ENCODE measurements at places on chromosomes 2 and 18. TPM values are rescaled to one million over a fixed set of nuclear protein-coding genes. Genes with fewer than 3 reads are reported as not detected.

DNA sequence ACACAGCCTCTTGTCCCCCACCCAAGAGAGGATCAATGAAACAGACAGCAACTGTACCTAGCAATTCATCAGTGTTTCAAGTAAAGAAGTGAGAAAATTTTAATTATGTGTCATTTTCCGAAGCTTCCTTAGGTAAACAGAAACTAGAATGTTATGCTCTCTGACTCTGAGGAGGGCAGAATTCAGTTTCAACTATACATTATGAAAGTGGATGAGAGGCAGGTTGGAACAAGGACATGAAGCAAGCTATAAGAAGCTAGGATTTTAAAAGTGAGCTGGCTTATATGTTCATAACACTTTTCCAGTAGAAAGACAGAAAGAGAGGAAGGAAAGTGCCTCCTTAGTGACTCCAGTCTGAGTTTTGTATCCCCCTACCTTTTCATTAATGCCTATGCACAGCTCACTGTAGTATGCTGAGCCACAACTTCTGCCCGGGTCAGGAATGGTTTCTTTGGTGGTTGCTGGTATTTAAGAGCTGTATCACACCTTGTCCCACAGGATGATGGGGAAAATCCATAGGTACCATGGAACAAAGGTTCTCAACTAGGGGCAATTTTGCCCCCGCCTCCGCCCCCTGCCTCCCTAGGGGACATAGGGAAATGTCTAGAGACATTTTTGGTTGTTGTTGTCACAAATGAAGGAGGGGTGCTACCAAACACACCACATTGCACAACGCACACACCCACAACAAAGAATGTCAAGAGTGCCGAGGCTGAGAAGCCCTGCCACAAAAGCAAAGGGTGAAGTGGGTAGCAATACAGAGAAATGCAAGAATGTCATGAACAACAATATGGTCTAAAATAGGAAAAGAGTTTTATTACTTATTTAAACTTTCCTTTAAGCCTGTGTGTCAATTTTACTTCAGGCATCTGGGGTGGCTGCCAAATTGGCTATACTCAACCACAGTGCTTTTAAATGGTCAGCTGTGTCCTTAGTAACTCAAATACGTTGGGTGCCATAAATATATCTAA, 161.0 kb upstream of the ZFP36L2 start:
- DNase-seq, result no peak

DNA sequence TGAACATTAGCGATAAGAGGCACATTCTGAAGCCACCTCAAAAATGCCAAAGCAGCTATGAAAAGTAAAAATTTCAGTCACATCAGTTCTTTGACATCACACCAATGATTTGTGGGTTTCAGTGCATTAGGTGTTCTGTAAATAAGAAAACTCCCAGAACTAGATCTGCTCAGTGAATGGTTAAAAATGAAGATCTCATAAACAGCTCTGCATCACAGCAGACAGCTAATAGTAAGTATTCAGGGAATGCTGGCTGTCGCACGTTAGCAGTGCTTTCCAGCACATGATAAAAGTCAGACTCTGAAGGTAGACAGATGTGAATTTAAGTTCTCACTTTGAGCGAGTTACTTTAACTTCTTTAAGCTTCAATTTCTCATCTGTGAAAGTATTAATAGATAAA, 154.9 kb downstream of the SATB2 start:
- DNase-seq, result peak; percentile 37

GRCh38 chr2:892401-892800, 58.2 kb upstream of the SNTG2 start:
- DNase-seq, result no peak

- no peak for DNase-seq
Observed at GRCh38 chr18:52341608-52342381, 1.8 kb downstream of the DCC start.

DNA sequence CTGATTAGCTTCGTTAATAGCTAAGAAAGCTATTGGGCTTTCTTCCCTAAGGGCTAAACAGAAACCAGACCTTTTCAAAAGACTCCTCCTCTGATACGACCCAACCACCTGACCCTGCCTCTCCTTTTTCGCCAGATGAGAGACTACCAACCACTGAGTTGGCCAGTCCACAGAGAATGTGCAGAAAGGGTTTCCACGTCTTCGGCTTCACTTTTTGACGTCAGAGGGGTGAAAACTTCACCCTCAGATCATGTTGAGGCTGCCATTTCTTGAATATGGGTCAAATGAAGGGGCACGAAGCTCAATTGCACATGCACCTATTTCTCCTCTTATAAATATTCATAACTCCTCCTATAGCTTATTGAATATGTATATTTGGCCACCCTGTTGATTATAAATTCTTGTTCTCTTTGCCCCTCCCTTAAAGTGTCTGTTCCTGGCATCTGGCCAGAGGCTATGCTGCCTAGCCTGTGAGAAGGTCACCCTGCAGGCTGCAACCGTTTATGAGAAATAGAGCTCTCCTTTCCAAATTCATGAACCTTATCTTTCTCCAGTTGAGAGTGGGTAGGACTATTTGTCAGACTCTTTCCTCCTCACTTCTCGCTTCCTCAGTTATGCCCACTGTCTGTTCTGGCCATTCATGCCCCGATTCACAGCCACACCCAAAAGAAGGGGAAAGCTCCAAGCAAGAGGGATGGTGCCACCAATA, 301.6 kb downstream of the STK39 start:
- DNase-seq, result no peak

- no peak for DNase-seq
Observed at GRCh38 chr18:70672581-70672980, 383.7 kb downstream of the SOCS6 start.

GRCh38 chr2:168726375-168726774, 76.1 kb upstream of the NOSTRIN start:
- DNase-seq, result no peak

DNA sequence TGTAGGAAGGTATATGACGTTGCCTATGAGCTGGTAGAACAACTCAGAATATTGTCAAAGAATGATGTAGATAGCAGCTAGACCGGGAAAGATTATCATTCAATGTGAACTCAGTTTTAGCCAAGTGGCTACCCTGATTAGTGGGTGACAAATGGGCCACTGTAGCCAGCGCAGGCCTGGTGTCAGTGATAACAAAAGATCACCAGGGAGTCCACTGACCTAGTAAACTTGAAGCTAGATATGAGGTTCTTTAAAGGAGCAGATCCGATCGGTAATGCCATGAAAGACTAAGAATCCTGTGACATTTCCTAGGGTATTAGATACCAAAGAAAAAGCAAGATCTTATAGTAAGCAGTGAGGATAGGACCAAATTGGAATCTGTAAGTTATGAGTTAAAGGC, 180.9 kb downstream of the GCA start:
- no peak for DNase-seq

- no peak for DNase-seq
Observed at GRCh38 chr18:58100154-58100553, 56.1 kb downstream of the NEDD4L start.

- DNase-seq, result no peak
Observed at GRCh38 chr18:55488473-55488872, 99.5 kb downstream of the TCF4 start.

- DNase-seq, result no peak
Observed at GRCh38 chr2:67824186-67824585, 238.6 kb downstream of the C1D start.

- DNase-seq, result no peak
Observed at GRCh38 chr2:157261199-157261782, 3.8 kb downstream of the GALNT5 start.

DNA sequence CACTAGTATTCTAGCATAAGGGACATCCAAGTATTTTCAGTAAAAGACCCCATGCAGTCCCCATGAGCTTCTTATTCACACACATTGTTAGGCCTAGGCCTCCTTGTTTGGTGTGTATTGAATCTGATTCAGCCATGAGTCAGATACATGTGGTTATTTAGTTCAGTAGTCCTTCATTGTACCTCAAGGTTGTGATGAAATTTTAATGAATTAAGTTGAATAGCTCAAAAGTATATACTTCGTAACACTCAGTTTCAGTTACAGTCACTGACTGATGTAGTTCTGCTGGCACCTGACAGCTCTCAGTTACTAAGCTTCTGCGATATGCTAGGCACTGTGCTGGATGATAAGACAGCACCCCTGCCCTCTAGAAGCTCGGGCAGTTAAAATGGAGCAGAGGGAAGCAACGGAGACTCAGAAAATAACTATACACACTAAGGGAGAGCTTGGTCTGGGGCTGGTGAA, 86.4 kb downstream of the XRCC5 start:
- peak; percentile 61 for DNase-seq

GRCh38 chr18:21638822-21639221, 26.7 kb downstream of the SNRPD1 start:
- no peak for DNase-seq

- DNase-seq, result peak; percentile 91
Observed at GRCh38 chr18:8858888-8859511, 153.6 kb downstream of the MTCL1 start.

DNA sequence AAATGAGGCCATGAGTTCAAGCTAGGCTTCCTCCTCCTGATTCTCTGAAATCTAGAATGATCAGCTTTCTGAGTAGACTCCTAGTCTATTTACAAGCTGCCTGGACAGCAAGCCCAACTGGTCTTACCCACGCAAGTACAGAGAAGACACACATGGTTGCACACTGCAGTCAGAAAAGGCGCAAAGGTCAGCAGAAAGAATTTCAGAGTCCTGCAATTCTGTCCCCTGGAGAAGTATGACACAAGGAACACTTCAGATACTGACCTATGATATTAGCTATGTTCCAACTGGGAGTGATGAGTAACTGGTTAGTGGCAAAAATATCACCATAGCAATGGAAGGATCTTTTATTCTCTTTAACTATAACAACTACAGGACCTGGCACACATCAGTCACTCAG, 336.1 kb upstream of the PKDCC start:
- DNase-seq, result no peak

The PASK gene
- polyA plus RNA-seq, result 1.9 TPM

The RNU2-63P gene
- polyA plus RNA-seq, result not detected

The PTH2R gene
- polyA plus RNA-seq, result not detected

The CLEC4F gene
- not detected for polyA plus RNA-seq

Measured in BJ (cell line).